ENCODE measurements at places on chromosomes 3 and 15. TPM values are rescaled to one million over a fixed set of nuclear protein-coding genes. Genes with fewer than 3 reads are reported as not detected.

The TF gene
- polyA plus RNA-seq = 3.8 TPM

- no peak for DNase-seq
Measured at GRCh38 chr15:52172869-52173268, 18.3 kb downstream of the GNB5 start.

DNA sequence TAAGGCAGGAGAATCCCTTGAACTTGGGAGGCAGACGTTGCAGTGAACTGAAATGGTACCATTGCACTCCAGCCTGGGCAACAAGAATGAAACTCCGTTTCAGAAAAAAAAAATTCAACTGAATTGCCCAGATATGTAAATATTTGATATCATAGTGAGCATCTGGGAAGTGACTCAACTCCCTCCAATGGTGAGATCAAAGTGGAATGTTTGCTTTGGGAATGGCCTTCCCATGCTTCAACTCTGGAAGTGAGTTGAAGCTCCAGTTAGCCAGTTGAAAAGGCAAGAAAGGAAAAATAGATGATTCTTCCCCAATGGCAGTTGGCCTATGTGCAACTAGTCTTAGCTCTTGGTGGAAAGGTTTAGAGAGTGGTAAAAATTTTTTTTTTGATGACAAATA, 131.6 kb upstream of the CMC1 start:
- no peak for DNase-seq

The UPK1B gene
- polyA plus RNA-seq = not detected

DNA sequence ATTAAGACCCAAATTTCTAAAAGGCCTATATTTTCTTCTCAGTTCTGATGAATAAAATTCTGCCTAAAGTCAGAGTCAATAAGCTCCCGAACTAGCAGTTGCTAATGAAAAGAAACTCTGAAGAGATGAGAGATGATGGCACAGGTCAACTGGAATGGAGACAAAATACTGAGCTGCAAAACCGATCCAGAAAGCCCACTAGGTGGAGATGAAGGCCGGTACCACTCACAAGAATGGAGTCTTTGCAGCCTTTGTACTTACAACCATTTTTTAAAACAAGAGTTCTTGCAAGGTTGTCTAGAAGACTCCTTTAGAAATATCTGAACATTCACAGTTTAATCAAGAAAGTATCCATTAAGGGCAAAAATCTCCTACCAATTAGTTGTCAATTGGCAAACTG, 119.9 kb upstream of the TJP1 start:
- DNase-seq = no peak

The NOX5 gene
- polyA plus RNA-seq = 0.04 TPM

DNA sequence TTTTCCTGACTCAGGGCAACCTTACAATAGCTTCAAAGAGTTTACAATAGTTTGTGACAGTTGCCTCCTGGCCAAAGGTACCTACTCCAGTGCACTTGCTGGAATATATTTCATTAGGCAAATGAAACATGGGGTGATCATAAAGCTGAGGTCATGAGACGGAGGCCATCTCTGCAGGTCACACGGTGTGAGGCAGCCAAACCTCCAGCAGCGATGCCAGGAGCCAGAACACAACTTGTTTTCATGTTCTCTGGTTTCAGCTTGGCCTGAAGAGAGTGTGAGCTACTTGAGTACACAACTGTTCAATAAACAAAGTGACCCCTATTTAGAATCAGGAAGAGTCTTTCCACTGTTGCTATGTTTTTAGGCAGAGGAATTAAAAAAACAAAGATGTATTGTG, 42.7 kb upstream of the PYGO1 start:
- no peak for DNase-seq

GRCh38 chr3:149481056-149481455, 6.6 kb downstream of the TM4SF4 start:
- no peak for DNase-seq

The CPLX3 gene
- 1.5 TPM for polyA plus RNA-seq

- no peak for DNase-seq
Measured at GRCh38 chr15:67520321-67521028, 456 bp upstream of the C15orf61 start.

The RPS27L gene
- polyA plus RNA-seq = 53.4 TPM

DNA sequence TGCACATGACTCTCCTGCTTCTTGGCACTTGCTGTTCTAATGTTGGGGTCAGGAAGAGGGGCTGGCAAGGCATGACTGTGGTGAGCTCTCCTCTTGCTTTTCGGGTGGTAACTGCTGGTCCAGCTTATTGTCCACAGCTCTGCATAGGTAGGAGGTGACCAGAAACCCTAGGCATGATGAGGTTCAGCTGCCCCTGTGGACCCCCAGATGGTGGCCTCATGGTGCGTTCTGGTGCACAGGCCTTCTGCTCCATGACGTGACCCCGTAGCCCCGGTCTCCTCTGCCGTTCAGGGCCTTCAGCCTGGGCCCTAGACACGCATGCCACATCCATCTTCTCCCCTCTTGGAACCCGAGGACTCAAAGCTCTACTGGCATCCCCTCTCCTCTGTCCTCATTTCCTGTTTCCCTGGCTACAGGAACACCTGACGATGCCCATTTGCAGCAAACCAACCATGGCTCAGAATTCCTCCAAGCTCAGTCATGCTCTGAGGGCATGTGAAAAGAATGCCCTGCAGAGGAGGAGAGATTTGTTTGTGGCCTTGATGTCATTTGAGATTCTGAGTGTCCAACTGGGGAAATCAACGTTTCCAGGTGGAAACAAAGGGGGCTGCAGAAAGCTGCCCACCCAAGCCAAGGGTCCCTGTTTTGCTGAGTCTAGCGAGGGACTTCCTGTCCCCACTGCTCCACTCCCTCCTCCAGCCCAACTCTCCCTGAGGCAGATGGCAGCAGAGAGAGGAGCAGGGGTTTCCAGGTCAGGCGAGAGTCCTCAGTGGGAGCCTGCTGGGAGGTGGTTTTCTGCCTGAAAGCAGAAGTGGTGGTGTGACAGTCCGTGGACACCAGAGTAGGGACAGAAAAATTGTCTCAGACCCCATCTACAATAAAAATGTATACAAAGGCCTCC, 198.7 kb upstream of the LYSMD4 start:
- DNase-seq = no peak

DNA sequence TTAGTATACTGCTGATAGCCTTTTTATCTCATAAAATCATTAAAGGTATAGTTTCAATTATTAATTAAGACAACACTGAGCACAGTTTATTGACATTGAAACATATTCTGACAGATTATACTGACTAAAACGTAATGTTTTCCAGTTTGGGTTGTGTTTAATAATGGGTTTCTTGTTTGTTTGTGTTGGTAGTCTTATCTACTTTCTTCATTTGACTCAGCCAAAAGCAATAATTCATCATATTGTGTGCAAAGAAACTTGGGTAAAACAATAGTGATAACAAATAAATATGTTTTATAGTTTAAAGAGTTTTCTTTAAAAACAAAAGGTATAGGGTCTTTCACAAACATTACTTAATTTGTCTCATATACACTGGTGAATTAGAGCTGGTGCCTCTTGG, 629.2 kb upstream of the AGTR1 start:
- no peak for DNase-seq

DNA sequence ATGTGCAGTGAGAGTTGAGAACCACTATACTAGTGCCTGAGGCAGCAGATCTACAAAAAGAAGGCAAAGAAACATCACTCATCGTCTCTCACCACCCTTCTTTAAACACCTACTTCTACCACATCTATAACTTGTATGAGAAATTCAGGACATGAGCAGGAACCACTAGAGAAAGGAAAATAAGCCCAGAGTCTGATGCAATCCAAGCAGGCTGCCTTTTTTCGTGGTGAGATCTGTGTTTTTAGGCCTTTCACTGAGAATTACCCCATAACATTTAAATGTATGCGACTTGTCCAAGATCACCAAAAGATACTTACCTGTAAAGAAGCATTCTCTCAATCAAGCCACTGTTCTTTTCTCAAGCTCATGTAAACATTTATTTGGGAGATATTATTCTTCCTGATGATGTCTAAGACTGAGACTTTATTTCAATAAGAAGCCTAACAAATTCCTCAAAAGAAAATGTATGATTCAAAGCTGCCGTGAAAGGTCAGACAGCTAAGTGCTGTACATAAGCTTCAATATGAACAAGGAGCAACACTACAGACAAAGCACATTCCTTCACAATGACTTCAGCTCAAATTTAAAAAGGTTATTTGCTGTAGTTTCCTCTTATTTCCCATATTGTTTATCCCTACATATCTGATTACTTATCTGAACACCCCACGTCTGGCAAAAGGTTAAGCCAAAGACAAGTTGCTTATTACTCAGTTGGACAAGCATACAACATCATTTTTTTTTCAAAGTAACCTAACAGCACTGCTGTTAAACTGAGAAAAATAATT, 16.5 kb downstream of the SPICE1 start:
- DNase-seq = no peak

- DNase-seq = peak; percentile 9
Measured at GRCh38 chr3:13509816-13510192, 29.7 kb downstream of the HDAC11 start.
